ENCODE measurements at places on chromosomes 2 and 18. TPM values are rescaled to one million over a fixed set of nuclear protein-coding genes. Genes with fewer than 3 reads are reported as not detected.

POMC gene
- 3.1 TPM for total RNA-seq

SH3BP4 gene
- 9.1 TPM for total RNA-seq

HOXD12 gene
- total RNA-seq = not detected

ARHGAP28 gene
- 2.1 TPM for total RNA-seq

NTSR2 gene
- total RNA-seq = not detected

UGT1A4 gene
- not detected for total RNA-seq

DYNAP gene
- total RNA-seq = not detected

UGT1A8 gene
- not detected for total RNA-seq

INO80C gene
- total RNA-seq = 21.8 TPM

DNA sequence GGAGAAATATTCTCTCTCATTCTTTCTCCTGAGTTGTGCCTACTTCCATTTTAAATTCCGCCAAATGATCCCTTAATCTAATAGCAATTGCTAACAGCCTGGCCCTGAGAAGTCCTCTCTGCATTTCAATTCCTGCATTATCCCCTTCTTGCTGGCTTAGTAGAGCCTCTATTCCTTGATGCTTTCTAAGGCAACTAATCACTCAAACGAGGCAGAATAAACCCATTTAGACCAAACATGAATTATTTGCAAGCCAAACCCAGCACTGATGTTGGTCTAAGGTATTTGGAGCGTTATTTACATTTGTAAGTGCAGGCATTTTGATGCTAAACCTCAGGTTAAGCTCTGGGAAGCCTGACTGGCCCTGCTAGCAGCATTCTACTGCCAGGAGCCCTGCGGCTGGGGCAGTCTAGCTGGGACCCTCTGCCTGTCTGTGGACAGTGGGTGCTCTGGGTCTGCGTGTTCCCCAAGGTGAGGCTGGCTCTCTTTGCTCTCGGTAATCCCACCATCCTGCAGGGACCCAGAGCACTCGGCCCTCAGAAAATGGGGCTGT lies 173.1 kb upstream of the HS6ST1 start:
- peak; percentile 33 for DNase-seq

GRCh38 chr18:36326771-36327170 lies 29.3 kb downstream of the FHOD3 start:
- DNase-seq = no peak

DNA sequence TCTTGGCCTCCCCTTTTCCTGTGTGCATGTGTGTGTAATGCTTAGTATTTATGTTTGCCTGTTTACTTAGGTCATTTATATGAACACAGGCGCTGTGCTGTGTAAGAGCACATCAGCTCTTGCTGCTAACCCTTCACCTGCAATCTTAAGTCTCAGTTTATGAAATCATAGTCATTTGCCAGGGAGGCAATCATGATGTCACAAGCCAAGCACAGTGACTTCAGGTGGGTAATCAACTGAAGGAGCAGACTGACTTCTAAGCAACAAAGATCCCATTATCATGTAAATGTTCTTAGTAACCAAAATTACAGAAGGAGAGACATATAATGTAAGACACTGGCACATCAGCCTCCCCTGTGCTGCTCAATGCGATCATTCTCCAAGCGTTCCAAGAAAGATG lies 386.3 kb upstream of the MEIS1 start:
- no peak for DNase-seq

GRCh38 chr2:219538504-219538951 lies 5.1 kb downstream of the CHPF start:
- DNase-seq = no peak

DNA sequence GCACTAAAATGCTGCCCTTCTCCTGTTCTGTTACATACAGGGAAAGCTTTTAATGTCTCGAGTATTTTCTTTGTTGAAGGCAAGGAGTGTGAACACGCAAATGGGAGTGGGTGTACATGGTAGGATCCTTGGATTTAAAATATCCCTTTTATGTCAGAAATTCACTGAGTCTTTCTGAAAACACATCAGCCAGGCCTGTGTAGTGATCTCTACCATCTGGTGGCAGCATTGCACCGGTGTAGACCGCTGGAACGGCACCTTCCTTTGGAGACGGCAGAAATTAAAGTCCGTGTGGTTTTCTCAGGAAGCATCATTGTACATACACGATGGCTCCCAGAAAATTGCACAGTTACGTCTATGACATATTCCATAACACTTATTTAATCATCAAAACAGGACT lies 515.8 kb downstream of the GALR1 start:
- no peak for DNase-seq

GRCh38 chr2:65655000-65655399 lies 222.6 kb upstream of the SPRED2 start:
- DNase-seq = no peak

- DNase-seq = no peak
Observed at GRCh38 chr2:30488012-30488659, 41.1 kb downstream of the LCLAT1 start.

DNA sequence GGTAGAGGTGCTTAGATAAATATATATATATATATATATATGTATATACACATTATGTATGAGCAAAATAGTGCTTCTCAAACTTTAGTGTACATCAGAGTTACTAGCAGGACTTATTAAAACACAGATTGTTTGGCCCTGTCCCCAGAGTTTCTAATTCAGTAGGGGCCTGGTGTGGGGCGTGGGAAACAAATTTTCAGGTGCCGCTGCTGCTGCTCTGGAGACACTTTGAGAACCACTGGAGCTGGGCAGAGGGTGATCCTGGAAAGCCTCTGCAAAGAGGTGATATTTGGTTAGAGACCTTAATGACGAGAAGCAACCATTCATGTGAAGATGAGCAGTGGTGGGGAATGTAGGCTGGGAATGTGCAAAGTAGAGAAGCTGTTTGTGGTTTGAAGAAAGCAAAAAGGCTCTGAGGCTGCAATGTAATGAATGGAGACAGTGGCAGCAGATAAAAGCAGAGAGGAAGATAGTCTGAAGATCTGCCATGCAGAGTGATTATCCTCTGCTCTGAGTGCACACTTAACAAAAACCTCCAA lies 142.9 kb downstream of the PLCL1 start:
- DNase-seq = no peak

GRCh38 chr2:29325544-29325943 lies 210.3 kb downstream of the CLIP4 start:
- DNase-seq = no peak

DNA sequence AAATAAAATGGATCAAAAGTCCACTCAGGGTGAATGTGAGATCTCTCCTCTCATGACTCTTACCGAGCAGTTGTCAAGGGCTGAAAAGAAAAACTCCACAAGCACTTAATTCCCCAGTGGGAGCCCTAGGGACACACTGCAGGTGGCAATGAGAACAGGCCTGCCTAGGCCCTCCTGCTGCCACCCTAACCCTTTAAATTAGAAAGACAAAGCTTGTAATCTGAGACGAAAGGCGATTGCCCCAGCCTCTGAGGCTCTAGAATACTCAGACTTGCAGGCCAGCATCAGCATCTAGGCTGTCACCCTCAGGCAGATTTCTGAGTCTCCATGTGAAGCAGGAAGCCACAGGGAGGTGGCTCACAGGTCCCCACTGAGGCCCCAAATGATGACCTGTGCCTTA lies 457.0 kb upstream of the MYT1L start:
- DNase-seq = peak; percentile 59

DNA sequence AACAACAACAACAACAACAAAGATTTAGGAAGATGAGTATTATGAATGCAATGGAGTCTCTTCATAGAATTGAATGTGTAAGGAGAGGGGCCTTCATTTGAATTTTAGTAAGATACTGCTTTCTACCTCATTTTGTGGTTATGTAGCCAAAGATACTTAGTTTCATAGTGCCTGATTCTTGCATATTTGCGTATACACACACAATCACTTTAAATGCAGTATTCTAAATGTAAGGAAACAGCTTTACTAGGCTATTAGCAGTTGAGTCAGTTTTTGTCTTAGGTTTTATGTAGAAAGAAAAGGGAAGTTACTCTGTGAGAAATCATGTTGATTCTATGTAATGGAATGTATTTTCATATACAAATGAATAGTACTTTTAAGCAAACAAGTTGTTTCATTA lies 80.5 kb downstream of the HAUS1 start:
- no peak for DNase-seq

All from cardiac septum (tissue), 1 donor.